Karpas-422 (cell line): ENCODE measurements at places on chromosomes 12 and 14. TPM values are rescaled to one million over a fixed set of nuclear protein-coding genes. Genes with fewer than 3 reads are reported as not detected.

- no peaks in the 10 kb centered on the region for H3K4me1 ChIP-seq
- no peaks in the 10 kb centered on the region for H3K36me3 ChIP-seq
- no peaks in the 10 kb centered on the region for H3K27me3 ChIP-seq
- H3K27ac ChIP-seq = no peak overlapping the region
These were observed 19.6 kb downstream of the IFNG start for GRCh38 chr12:68139941-68140340.

DNA sequence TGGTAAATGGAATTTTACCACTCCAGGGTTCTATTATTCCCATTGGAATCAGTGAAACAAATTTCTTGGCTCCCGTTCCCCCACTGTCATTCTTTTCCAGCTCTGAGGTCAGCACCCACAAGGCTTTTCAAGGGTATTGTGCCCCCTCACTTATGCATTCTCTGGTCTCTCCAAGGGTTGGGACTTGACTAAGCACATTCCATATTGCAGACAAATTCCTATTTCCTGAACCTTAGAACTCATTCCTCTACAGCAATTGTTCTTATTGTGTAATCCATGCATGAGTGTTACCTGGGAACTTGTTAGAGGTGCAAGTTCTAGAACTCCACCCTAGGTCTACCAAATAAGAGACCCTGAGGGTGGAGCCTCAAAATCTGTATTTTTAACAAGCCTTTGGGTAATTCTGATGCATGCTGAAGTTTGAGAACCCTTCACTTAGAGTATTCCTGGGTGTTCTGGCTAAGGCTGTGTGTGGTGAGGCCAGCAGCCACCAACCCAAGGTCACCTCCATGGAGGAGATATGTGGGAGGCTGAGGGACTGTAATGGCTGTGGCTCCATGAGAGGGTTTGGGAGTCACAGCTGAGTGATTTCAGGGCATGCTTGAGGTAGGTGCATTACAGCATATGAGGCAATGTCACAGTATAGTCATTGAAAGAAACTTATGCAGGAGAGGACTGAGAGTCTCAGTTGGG lies 150.9 kb downstream of the TTC6 start:
- H3K4me3 ChIP-seq = no peak overlapping the region
- H3K36me3 ChIP-seq = no peaks in the 10 kb centered on the region
- no peak for DNase-seq
- H3K27ac ChIP-seq = no peak overlapping the region

DNA sequence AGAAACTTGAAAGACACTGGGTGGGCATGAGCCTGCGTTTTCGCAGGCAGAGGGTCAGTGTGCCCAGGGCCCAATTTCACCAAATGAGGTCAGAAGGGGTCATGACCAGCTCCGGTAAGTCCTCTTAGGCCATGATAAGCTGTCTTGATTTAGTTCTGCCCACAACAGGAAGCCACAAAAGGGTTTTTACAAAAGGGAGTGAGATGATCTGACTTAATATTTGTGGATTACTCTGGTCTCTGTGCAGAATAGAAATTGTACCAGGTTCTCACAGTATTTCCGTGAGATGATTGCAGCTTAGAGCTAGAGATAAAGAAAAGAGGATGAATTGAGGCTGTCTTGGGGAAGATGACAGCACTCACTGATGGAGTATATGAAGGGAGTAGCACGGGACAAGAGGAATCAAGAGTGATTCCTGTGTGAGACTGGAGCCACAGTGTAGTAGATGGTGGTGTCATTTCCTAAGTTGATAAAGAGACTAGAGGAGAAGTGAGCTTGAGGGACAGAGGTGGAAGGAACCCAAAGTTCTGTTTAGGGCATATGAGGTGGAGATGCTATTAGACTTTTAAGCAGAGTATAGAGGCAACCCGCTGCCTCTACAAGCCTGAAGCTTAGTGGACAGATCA lies 288.3 kb upstream of the AMIGO2 start:
- H3K36me3 ChIP-seq = no peaks in the 10 kb centered on the region
- no peaks in the 10 kb centered on the region for H3K27me3 ChIP-seq
- H3K4me1 ChIP-seq = no peaks in the 10 kb centered on the region; the same call in 1 of the 2 replicates

GRCh38 chr14:73003681-73004080 lies 23.2 kb downstream of the ZFYVE1 start:
- DNase-seq = no peak
- H3K27ac ChIP-seq = no peak overlapping the region
- H3K4me3 ChIP-seq = no peak overlapping the region
- H3K36me3 ChIP-seq = no peaks in the 10 kb centered on the region
- H3K4me1 ChIP-seq = peaks cover 8% of the 10 kb centered on the region; the same call in 1 of the 2 replicates

- H3K4me3 ChIP-seq = peak overlapping the region; percentile 46
- peaks cover 7% of the 10 kb centered on the region; the same call in 1 of the 2 replicates for H3K36me3 ChIP-seq
- H3K27me3 ChIP-seq = no peaks in the 10 kb centered on the region
- DNase-seq = peak; percentile 54
- H3K4me1 ChIP-seq = peaks cover 20% of the 10 kb centered on the region
- peak overlapping the region; percentile 92 for H3K27ac ChIP-seq
These were observed 9.4 kb downstream of the CFAP251 start for GRCh38 chr12:121927813-121928212.

GRCh38 chr12:111085096-111085495 lies 164.7 kb upstream of the MYL2 start:
- no peaks in the 10 kb centered on the region for H3K27me3 ChIP-seq
- no peaks in the 10 kb centered on the region for H3K4me1 ChIP-seq
- no peak for DNase-seq
- no peaks in the 10 kb centered on the region for H3K36me3 ChIP-seq
- H3K4me3 ChIP-seq = no peak overlapping the region
- H3K27ac ChIP-seq = no peak overlapping the region

Gene ZNF385A
- 4.1 and 12.2 TPM in 2 replicates for total RNA-seq

Gene PMCH
- not detected in 2 replicates for total RNA-seq

Gene ARPC3
- 240 and 483 TPM in 2 replicates for total RNA-seq
